ENCODE measurements at places on chromosomes 3 and 15.

GRCh38 chr3:37806505-37807200 lies 55.0 kb upstream of the CTDSPL start:
- DNase-seq, result no peak

GRCh38 chr15:78301326-78301725 lies 1.9 kb upstream of the SKIC8 start:
- DNase-seq, result no peak

DNA sequence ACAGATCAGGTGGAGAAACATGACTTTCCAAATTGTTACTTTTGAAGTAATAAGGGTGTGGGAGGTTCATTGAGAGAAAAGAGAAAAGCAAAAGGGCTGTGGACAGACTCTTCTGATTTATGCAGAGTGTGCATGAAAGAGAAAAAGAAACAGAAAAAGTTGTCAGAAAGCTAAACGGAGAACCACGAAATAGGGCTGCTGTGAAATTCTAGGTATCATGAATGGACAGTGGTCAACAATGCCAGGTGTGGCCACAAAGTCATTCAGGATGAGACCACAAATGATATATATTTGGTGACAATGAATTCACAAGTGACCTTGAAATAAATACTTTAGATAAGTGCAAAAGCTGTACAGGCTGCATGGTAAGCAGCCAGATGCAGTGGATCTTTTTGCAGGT lies 170.1 kb downstream of the IL5RA start:
- no peak for DNase-seq

GRCh38 chr3:64399205-64399800 lies 174.0 kb upstream of the PRICKLE2 start:
- peak; percentile 12 for DNase-seq

GRCh38 chr3:51703068-51703760 lies 3.7 kb upstream of the GRM2 start:
- DNase-seq, result no peak

GRCh38 chr3:112781599-112781998 lies 65.1 kb downstream of the CD200R1L start:
- no peak for DNase-seq

DNA sequence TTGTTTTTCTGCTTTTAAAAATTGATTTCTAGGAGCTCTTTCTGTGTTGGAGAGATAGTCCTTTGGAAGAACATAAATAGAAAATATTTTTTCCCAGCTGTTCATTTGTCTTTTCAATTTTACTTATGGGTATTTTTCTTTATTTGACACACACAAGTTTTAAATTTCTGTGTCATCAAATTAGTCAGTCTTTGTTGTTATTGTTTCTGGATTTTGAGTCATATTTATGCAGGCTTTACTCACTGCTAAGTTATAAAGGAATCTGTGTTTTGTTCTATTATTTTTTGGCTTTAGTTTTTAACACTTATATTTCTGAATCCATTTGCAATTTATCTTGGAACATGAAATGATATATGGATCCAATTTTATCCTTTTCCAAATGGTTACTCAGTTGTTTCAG lies 5.9 kb upstream of the GHSR start:
- no peak for DNase-seq

- DNase-seq, result no peak
Measured at GRCh38 chr3:193049935-193050334, 132.3 kb upstream of the MB21D2 start.

GRCh38 chr3:160673188-160673587 lies 3.8 kb upstream of the ARL14 start:
- DNase-seq, result no peak

DNA sequence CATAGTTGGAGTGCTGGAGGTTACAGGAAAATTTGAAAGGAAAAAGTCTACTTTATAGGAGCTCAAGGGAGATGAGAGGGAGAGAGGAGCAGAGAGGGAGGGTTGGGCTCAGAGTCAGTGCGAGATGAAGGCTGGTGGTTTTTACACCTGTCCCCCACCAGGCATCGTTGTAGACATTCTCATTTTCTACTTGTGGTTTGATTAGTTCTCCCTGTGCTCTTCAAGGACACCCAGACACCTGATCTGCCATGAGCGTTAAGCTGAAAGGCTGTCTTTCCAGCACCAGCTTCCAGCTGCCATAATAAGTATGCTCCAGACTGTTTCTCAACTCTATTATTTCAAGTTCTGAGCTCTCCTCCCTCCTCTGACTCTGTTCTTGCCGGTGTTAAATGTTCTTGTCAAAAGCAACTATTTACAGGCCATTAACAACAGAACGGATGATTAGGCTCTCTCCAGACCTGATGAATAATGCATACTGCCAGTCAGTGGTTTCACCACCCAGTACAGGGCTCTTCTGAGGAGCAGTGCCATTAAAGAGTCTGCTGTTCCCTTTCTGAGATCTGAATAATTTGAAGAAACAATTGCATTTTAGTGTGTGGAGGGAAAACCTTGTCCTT lies 514.6 kb upstream of the MCTP2 start:
- no peak for DNase-seq

GRCh38 chr15:70212963-70213315 lies 115.2 kb upstream of the TLE3 start:
- DNase-seq, result no peak

DNA sequence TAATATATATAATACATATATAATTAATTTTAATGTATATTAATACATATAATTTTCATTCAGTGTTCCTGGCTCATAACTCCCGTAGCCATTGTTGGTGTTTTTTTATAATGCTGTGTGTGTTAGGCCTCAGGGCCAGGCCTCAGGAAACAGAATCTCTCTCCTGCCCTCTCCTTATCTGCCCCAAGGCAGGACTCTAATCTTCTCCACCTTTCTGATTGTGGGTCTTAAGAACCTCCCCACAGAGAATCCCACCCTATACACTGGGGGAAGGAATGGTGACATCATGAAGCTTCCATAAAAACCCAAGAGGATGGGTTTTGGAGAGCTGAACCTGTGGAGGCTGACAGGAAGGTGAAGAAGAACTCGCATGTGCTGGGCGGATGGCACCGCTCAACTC lies 4.0 kb upstream of the FMN1 start:
- no peak for DNase-seq

GRCh38 chr15:38563723-38564519 lies 693 bp downstream of the RASGRP1 start:
- peak; percentile 72 for DNase-seq

GRCh38 chr15:89837830-89838178 lies 23.2 kb upstream of the ANPEP start:
- DNase-seq, result no peak

DNA sequence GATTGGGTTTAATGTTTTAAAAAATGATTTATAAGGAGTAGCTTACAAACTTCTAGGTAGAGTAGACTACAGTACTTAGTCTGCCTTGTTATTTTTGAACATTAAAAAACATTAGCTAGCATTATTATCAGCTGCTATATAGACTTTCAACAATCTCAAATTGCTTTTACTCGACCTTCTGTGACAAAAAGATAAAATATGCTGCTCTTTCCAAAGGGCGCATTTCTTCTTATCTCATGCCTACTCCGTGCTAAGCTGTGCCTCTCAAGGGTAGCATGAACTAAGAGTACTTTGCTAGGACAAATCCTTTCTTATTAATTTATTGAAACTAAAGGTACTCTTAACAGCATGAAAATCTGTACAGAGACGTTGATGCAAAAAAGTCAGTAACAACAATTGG lies 71.3 kb downstream of the SPRED1 start:
- DNase-seq, result no peak

DNA sequence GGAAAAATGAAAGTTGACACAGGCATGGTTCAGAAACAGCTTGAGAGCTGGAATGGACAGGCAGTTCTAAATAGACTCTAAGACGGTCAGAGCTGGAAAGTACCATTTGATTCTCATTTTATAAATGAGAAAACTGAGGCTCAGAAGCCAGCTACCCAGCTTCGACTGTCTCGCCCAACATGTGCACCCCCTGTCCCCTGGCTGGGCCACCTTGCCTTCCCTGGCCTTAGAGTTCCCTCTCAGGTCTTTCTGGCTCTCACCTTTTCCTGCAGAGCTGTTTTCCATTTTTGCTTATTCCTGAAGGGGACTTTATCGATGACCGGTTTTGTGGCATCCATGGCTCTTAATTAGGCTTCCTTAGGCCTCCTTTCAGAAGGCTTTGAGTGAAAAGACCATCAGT lies 17.3 kb upstream of the DOCK3 start:
- DNase-seq, result no peak

- no peak for DNase-seq
Measured at GRCh38 chr3:49745986-49746385, 22.2 kb upstream of the GMPPB start.

- no peak for DNase-seq
Measured at GRCh38 chr15:85284497-85284896, 95.9 kb upstream of the AKAP13 start.

DNA sequence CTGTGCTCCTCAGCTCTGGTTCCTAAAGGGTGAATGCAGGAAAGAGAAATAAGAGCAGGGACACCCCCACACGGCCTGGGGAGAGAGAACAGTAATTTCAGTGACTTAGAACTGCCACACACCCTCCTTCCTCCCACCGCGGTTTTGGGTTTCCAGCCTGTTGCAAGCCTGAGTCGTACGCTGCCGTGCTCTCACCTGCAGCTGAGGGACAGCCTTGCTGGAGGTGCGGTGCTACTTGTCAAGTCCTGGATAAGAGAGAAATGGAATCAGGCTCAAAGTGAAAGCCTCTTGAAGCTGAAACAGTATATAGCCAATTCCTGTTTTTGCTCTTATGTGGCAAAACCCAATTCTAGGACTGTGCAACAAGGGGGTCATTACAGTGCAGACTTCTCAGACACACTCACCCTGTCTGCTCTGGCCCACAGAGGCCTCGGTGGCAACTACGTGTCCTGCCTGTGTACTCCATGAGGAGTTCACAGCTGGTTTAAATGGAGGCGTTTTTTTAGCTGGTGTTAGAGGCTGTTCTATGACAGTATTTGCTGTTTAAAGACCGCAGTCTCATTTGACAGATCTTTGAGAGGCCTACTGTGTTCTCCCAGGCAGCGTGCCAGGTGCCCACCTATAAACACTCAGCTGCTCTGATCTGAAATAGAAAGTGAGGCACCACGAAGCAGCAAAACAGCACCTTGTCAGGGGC lies 42.9 kb downstream of the TBC1D2B start:
- peak; percentile 76 for DNase-seq

DNA sequence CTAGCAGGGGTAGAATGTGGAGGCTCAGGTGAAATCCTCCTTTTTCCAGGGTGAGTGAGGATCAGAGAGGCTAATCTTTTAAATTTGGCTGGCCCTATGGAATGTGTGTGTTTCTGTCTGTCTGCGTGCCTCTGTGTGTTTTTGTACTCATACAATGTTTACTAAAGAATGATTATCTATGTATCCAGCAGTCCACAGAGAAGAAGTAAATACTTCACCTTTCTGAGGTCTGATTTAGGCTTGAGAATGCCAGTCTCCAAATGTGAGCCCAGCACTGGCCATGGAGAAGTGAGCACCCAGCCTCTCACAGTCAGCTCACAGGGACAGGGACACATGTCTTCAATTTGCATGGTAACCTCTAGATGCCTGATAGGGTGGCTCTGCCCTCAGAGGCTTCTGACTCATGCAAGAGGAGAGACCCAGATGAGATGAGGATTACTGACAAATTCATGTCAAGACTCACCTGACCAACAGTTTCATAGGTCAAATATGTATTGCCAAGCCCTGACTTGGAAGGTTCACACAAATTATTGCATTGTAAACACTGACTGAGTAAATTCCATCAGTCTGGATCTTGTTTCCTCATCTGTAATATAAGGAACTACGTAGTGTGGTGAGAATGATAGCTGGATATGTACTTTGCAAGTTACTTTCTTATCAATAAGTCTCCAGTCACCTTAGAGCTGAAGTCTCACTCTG lies 31.0 kb downstream of the ENTPD3 start:
- no peak for DNase-seq

DNA sequence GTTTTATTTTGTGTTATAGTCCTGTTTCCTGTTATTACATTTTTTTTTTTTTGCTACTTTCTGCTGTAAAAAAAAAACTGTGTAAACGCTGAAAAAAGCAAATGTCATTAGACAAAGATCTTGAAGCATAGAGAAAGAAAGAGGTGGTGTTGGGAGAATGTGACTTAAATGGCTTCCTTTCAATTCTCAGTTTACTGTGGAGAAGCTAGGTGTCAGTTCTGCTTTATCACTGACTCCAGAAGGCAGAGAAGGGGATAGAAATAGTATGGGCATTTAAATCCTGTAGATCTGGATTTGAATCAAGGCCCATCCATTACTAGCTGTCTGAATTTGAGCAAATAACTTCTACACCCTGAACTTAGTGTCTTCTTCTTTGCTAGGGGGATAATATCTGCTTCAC lies 23.0 kb downstream of the PPM1L start:
- DNase-seq, result no peak

GRCh38 chr3:169186596-169186995 lies 476.9 kb downstream of the MECOM start:
- no peak for DNase-seq

GRCh38 chr15:57220205-57220604 lies 156.1 kb upstream of the CGNL1 start:
- DNase-seq, result no peak

DNA sequence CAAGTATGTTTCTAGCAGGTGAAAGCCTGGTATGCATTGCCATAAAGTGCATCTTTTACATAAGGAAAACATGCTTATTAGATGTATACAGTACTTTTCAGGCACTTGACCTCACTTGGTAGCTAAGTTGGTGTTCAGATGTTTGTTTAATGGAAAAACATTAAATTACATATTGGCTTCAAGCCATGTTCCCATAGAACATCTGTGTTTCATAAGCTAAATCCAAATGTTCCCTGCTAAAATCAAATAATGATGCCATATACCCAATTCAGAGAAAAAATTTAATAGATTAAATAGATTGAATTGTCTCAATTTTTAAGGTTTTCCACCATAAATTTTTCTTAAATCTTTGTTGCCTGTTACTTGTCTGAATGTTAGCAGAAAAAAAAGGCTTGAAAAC lies 19.1 kb upstream of the RPL22L1 start:
- no peak for DNase-seq

DNA sequence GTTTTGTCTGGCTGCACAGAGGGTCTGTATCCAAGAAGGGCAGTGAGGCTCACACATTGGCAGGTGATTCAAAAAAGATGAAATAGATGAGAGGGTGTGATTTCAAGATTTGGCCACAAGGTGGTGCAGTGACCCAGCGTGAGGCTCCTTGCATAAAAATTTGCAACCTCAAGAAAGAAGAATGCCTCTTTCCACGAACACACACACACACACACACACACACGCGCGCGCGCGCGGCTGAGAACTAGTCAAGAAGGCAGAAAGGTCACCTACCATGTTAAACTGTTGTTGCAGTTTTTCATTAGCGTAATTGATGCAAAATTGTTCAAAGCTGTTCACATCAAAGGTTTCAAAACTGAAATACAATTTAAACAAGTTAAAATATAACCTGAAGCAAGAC lies 39.2 kb downstream of the MYO5C start:
- DNase-seq, result peak; percentile 82

Measured in stimulated activated naive CD4-positive, alpha-beta T cell (primary cell).